NCI-H2081 (cell line): ENCODE measurements at places on chromosomes 7 and 10.

GRCh38 chr7:111089822-111090426 is 1.0 kb upstream of the LRRN3 start:
- DNase-seq, result peak; percentile 74

DNA sequence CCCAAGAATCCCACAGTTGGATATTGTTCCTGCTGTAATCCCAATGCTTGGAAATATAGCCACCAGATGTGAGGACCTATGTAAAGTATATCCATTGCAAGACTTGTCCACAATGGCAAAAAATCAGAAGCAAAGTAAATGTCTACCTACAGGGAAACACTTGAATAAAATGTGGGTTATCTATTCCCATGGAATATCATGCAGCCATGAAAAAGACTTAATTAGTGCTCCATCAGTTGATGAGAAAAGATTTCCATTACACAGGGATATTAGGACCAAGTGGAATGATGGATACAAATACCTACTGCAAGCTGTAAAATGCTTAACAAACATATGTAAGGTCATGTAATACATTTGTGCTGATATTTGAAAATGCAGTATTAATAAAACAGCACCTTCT is 131.2 kb downstream of the BTAF1 start:
- no peak for DNase-seq

DNA sequence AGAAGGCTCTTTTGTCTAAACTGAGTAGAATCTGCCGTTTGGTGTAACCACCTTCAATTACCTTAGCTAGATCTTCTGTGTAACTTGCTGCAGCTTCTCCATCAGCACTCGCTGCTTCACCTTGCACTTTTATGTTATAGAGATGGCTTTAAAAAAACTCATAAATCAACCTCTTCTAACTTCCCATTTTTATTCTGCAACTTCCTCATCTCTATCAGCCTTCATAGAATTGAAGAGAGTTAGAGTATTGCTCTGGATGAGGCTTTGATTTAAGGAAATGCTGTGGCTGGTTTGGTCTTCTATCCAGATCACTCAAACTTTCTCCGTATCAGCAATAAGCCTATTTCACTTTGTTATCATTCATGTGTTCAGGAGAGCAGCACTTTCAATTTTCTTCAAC is 1131.9 kb upstream of the CELF2 start:
- DNase-seq, result no peak

- DNase-seq, result no peak
Measured at GRCh38 chr10:69391158-69391557, 25.6 kb downstream of the TACR2 start.

- no peak for DNase-seq
Measured at GRCh38 chr10:50541317-50541716, 82.4 kb downstream of the SGMS1 start.

GRCh38 chr10:77799352-77799751 is 127.2 kb downstream of the DLG5 start:
- no peak for DNase-seq

DNA sequence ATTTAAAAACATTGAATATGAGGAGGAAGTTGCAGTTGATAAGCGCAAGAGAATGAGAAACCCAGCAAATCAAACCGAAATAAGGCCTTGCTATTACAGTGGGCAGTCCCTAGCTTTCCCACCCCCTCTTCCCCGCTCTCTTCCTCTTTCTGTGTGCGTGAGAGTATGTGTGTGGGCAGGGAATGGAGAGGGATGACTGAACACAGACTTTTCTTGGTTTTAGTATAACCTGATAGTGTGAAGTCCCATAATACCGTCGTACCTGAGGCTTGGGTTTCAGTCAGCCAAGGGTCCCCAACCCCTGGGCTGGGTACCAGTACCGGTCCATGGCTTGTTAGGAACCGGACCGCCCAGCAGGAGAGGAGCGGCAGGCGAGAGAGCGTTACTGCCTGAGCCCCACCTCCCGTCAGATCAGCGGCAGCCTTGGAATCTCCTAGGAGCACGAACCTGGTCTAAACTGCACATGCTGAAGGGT is 255.3 kb downstream of the CELF2 start:
- no peak for DNase-seq

GRCh38 chr7:99446096-99446495 is 7.4 kb downstream of the CPSF4 start:
- no peak for DNase-seq

- DNase-seq, result no peak
Measured at GRCh38 chr7:39686261-39686924, 63.0 kb downstream of the RALA start.
